ENCODE measurements at places on chromosomes 4 and X. TPM values are rescaled to one million over a fixed set of nuclear protein-coding genes. Genes with fewer than 3 reads are reported as not detected.

PPP2R2C gene
- 9.4 TPM for total RNA-seq

GAGE13 gene
- not detected for total RNA-seq

XAGE2 gene
- not detected for total RNA-seq

SUPT20HL2 gene
- total RNA-seq, result not detected

TCEAL6 gene
- 0.81 TPM for total RNA-seq

ARMCX1 gene
- total RNA-seq, result 27.4 TPM

RAB28 gene
- 17.4 TPM for total RNA-seq

ETDA gene
- total RNA-seq, result not detected

SNCA gene
- 15.0 TPM for total RNA-seq

GPC4 gene
- 120 TPM for total RNA-seq

FGB gene
- 2.3 TPM for total RNA-seq

PSAPL1 gene
- not detected for total RNA-seq

FRMD7 gene
- not detected for total RNA-seq

FGFR3 gene
- total RNA-seq, result 18.2 TPM

Measured in WTC11 (cell line).